Hematopoietic multipotent progenitor cell treated with erythropoietin and hydrocortisone succinate and interleukin-3 and kit ligand, for 8 days (in vitro differentiated cells): ENCODE measurements at places on chromosomes 12 and 14.

DNA sequence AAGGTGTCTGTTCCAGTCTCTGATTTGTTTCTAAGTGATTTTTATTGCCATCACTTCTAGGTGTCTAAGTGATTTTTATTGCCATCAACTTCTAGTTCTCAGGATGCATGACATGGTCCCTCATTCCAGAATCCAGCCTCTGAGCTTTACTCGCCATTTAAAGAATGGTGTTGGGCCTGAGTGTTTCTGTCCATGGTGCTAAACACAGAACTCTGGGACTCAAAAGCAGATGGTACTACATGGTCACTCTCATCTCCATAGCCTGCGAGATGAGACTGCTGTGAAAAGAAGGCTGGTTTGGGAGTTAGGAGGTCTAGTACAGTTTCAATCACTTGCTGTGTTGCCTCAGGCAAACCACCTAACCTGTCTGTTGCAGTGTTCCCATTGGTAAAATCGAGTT, 276.6 kb downstream of the NRXN3 start:
- peak; percentile 30 for DNase-seq

- DNase-seq = no peak
Observed at GRCh38 chr14:24964591-24964990, 85.4 kb downstream of the STXBP6 start.

GRCh38 chr14:56044196-56044595, 74.0 kb upstream of the PELI2 start:
- DNase-seq = no peak

GRCh38 chr12:31832740-31833729, 104.2 kb upstream of the AMN1 start:
- DNase-seq = peak; percentile 57

DNA sequence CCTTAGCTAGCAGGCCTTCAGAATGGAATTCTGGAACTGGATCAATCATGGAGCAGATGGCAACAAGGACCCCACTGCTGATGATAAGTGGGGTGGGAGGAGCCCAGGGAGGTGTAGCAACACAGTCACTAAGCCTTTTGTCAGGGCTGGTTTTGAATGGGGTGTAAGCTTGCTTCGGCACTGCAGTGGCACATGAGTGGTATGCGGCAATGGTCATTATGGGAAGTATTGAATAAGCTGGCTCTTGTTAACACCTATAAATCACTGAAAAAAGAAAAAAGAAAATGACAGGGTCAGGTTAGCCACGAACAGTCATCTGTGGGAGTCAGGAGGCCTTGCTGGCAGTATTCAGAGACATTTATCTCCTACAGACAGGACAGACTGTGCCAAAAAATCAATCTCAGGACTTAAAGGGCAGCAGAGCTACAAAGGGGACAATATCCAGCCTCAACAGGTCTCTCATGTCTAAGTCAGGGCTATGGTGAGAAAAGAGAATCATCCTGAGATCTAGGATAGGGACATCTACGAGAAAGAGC, 19.1 kb downstream of the CDKL1 start:
- no peak for DNase-seq

DNA sequence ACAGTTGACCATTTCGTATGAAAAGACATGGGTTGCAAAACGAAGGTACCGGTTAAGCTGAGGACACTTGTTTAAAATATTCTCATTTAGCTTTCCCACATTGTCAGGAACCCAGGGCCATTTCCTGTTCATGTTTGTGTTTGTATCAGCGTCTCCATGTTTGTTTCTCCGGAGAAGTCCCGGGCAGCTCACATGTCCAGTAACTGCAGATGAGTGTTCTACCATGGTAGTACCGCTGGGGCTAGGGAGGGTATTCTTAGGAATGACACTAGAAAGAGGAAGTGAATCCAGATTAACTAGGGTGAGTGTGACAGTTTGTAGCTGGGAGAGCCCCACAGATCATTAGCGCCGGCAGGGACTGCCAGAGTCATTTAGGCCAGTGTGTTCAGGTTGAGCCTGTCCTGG, 50.0 kb upstream of the EVL start:
- DNase-seq = peak; percentile 8

- DNase-seq = no peak
Observed at GRCh38 chr14:64760916-64761315, 56.7 kb downstream of the PLEKHG3 start.

DNA sequence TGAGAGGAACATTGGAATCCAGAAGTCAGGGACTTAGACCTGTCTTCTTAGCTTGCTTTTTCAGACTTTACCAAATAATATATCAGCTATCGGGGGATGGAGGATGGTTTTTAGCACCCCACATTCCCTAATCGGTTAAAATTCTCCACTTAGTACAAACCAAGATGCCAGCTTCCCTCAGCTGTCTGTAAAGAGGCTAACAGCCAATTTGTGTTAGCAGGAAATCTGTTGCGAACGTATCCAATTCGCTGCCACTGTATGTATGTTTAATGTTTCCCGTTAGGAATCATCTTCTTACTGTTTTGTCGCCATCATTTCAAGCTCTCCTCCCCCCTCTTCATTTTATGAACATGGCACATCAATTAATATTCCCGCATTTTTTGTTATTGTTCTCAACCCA, 289.0 kb downstream of the BCL11B start:
- no peak for DNase-seq
